ENCODE measurements at places on chromosomes 16 and 17.

GRCh38 chr17:76820039-76820438 is 48.2 kb upstream of the MGAT5B start:
- DNase-seq, result peak; percentile 56

- DNase-seq, result no peak
Measured at GRCh38 chr17:10372906-10373305, at the start of gene MYH13. MYH13 (minus strand) TSS chr17:10373006; CDS start chr17:10364530, 8,476 bp downstream.

- DNase-seq, result no peak
Measured at GRCh38 chr17:30920683-30921543, 832 bp upstream of the ADAP2 start.

DNA sequence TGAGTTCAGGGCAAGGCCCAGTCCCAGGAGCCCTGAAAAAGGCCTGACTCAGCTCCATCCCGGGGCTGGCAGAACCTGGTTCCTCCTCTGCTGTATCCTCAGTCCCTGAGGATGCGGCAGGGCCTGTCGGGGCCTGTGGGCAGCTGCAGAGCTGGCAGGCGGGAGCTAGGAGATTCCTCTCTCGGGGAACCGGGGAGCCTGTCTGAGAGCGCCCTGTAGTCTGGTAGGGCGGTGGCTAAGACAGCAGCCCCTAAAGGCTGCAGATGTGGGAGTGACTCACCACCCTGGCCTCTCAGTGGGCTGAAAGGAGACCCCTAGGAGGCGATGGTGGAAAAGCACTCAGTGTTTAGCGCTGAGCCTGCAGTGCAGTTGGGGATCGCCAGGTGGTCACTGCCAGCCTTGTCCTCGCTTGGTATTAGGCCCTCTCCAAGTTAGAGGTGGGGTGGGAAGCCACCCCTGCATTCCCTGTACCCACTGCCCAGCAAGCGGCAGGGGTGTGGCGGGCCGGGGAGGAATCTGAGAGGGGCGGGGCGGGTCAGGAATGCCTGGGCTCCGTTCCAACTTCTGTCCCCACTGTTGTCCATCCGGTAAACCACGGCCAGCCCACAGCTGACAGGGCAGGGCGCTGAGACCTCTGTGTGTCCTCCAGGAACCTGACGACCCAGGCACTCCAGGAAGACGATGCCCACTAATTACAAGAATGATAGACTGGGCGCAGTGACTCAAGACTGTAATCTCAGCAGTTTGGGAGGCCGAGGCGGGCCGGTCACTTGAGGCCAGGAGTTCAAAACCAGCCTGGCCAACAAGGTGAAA is 29.5 kb upstream of the CDH1 start:
- DNase-seq, result no peak

DNA sequence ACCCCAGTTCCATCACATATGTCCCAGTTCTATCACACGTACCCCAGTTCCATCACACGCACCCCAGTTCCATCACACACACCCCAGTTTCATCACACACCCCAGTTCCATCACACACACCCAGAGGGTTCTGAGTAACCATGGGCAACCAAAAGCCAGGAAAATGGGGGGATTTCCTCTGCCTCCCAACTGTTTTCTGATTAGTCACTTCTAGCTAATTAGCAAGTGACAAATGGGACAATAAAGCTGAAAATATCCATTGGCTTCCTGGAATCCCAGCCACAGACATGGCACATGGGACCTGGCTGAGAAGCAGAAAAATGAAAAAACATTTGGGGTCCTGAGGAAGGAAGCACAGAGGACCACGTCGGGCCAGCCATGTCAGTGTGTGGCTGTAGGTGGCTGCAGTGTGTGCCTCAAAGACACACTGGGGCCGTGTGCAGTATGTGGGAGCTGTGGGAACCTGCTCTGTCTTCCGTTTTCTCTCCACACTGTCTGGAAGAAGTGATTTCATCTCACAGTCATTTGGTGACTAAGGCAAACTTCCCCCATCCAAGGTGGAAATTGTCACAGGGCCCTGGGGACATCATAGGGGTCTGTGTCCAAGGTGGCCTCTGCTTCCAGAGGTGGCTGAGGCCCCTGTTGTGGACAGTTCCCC is 106.7 kb downstream of the CMIP start:
- DNase-seq, result peak; percentile 94

GRCh38 chr17:34899643-34900291 is 61.5 kb downstream of the CCT6B start:
- DNase-seq, result no peak

DNA sequence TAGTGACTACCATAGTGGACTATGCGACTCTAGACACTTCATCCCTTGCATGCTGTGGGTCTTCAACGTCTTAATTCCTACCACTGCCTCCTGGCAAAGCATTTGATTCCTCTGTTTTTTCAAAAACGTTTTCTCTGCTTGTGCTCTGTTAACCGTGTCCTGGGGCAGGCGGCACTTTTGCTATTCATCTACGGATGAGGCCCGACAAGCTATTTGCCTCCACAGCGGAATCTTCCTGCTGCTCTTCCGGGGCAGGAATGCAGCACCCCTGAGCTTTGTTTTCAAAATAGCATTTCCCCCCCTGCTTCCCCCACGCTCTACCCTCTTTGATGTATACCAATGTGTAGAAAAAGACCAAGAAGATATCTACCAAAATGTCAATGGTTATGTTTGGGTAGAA is 39.8 kb upstream of the METTL16 start:
- DNase-seq, result no peak

DNA sequence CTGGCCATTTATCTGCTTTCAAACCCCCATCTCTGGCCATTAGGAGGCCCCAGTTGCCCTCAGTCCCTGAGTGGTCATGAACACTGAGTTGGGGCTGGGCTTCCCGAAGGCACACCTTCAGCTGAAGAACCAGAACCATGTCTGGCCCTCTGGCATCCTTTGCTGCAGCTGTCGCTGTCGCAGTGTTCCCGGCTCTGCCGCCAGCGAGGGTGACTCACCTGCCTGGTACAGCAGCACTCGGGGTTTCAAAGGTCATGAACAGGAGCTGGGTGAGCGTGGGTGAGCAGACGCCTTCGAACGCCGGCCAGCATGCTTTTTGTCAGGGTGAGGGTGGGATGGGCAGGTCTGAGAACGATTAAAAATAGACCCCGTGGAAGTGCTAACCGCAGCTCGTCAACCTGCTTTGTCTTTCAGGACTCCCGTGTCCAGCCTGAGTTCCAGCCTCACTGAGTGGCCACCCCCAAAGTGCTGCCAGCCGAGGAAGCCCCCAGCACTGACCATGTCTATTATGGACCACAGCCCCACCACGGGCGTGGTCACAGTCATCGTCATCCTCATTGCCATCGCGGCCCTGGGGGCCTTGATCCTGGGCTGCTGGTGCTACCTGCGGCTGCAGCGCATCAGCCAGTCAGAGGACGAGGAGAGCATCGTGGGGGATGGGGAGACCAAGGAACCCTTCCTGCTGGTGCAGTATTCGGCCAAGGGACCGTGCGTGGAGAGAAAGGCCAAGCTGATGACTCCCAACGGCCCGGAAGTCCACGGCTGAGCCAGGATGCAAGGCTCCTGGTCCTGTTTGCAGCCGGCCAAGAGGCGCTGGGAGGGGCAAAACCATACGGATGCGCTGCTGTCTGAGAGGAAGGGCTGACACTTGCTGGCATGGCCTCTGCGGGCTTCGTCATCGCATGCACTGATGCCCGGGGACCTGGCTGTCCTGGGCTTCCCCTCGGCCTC is 7.6 kb downstream of the SNN start:
- DNase-seq, result no peak

- DNase-seq, result no peak
Measured at GRCh38 chr17:74682028-74682427, 30.7 kb downstream of the CD300LF start.

GRCh38 chr16:46690281-46691178 is 1.1 kb downstream of the ORC6 start:
- peak; percentile 12 for DNase-seq

DNA sequence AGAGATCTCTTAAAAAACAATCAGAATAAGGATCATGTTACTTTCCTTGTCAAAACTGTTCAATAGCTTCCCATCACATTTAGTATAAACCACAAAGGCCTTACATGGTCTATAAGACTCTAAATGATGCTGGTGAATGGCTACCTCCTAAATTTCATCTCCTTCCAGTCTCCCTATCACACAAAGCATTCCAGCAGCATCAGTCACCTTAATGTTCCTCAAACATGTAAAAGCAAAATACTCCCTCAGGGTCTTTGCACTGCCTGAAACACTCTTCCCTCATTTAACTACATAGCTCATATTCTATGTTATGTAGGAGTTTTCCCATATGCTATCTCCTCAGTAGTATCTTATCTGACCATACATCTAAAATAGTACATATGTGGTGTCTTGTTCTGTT is 53.5 kb upstream of the INTS2 start:
- no peak for DNase-seq

DNA sequence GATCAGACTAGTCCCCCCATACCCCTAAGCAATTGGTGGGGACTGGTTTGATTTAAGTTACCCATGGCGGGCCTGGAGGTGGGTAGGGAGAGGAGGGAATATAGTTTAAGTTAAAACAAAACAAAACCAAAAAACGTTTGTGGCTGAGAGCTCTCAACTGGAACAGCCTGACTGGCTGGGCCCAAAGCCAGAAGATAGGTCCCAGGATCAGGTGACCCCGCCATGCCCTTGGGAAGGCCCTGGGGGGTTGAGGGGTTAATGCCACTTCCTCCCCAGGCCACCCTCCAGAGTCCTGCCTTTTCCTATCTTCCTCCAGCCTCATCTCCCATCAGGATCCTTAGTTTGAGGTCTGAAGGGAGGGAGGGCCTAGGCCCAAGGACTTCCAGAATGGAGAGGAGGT is 82.3 kb upstream of the LHX1 start:
- no peak for DNase-seq

- no peak for DNase-seq
Measured at GRCh38 chr17:4375039-4375748, 8.7 kb upstream of the UBE2G1 start.

DNA sequence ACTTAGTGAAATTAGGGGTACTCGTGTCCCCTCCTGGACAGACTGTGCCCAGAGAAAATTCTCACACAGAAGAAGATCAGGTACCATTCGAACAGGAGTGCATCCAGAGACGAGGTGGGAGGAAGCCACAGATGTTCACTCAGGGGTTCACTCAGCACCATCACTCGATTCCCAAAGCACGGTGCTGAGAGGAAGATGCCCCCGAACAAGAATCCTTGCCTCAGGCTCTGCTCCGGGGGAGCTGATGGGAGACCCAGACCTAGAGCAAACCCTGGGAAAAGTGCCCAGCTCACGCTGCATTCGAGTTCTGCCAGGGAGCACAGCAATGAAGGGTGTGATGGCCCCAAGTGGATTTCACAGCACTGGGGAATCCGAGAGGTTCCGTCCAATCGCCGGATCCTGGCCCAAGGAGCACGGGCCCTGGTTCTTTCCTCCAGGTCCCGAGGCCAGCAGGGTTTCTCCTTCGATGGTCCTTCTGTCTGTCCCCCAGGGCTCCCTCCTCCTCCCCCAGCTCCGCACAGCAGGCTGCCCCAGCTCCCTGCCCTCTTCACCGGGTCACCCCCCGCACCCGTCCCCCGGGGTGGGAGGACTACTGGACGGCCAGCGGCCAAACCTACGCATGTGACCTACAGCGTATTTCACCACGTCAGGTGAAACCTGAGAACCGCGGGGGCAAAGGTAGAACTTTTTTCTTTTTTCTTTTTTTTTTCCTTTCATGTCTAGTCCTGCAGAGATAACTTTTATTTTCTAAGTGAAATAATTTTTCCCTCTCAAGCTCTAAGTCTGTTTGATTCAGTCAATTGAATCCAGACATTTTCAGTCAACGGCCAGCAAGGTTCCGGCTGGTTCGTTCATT is 10.2 kb upstream of the UBE2I start:
- DNase-seq, result no peak

GRCh38 chr17:11739351-11739750 is 141.1 kb downstream of the DNAH9 start:
- no peak for DNase-seq

DNA sequence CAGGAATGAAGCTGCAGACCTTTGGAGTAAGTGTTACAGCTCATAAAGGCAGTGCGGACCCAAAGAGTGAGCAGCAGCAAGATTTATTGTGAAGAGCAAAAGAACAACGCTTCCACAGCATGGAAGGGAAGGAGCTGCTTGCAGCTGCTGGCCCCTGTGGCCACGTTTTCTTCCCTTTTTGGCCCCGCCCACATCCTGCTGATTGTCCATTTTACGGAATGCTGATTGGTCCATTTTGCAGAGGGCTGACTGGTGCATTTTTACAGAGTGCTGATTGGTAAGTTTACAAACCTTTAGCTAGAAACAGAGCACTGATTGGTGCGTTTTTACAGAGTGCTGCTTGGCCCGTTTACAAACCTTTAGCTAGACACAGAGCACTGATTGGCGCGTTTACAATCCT is 841.5 kb downstream of the CDH11 start:
- no peak for DNase-seq

GRCh38 chr16:68382296-68382718 is 66.0 kb downstream of the SMPD3 start:
- peak; percentile 22 for DNase-seq

- DNase-seq, result no peak
Measured at GRCh38 chr16:75085556-75085955, 31.0 kb downstream of the LDHD start.

GRCh38 chr16:57619133-57619605 is 9.3 kb upstream of the ADGRG1 start:
- no peak for DNase-seq

- no peak for DNase-seq
Measured at GRCh38 chr16:52256310-52257078, 290.4 kb downstream of the TOX3 start.

DNA sequence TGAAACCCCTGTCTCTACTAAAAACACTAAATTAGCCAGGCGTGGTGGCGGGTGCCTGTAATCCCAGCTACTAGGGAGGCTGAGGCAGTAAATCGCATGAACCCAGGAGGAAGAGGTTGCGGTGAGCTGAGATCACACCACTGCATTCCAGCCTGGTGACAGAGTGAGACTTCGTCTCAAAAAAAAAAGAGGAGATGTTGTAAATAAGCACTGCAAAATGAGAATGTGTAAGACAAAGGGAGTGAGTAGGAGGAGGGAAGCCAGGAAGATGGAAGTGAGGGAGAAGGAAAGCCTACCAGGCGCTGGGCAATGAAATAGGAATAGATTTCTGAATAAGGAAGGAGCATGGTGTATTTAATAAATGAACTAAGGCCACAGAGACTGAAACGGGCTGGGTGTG is 8.7 kb upstream of the PRPF8 start:
- no peak for DNase-seq

DNA sequence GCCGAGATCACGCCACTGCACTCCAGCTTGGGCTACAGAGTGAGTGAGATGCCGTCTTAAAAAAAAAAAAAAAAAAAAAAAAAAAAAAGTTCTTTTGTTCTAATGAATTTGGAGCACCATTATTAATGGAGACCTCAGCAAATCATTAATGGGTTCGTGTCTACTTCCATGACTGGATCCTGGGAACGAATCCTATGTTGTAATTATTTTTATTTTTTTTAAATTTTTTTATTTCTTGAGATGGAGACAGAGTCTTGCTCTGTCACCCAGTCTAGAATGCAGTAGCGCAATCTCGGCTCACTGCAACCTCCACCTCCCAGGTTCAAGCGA is 30.7 kb downstream of the SPOP start:
- DNase-seq, result no peak

- no peak for DNase-seq
Measured at GRCh38 chr16:69814561-69814960, 52.4 kb downstream of the WWP2 start.

GRCh38 chr17:35257208-35257659 is 14.4 kb downstream of the SLFN5 start:
- DNase-seq, result no peak

Data from Kasumi-1 (cell line).